Hindlimb muscle (tissue), 1 donor: ENCODE measurements at places on chromosomes 6 and 20. TPM values are rescaled to one million over a fixed set of nuclear protein-coding genes. Genes with fewer than 3 reads are reported as not detected.

- no peak for DNase-seq
Measured at GRCh38 chr6:159234102-159234553, 64.9 kb downstream of the FNDC1 start.

- no peak for DNase-seq
Measured at GRCh38 chr6:82954356-82954755, 111.3 kb downstream of the UBE3D start.

- DNase-seq, result no peak
Measured at GRCh38 chr20:56985066-56985685, 281.3 kb downstream of the BMP7 start.

Gene SLC12A5
- polyA plus RNA-seq, result 1.3 TPM

Gene RAMACL
- 0.46 TPM for polyA plus RNA-seq

DNA sequence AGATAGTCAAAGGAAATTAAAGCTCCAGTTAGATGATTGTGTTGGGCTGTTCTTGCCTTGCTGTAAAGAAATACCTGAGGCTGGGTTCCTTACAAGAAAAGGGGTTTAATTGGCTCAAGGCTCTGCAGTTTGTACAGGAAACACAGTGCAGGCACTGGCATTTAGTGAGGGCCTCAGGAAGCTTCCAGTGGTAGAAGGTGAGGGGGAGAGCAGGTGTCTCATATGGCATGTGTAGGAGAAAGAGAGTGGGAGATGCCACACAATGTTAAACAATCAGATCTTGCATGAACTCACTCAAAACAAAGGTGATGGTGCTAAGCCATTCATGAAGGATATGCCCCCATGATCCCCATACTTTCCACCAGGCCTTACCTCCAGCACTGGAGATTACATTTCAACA lies 493.5 kb upstream of the IMPG1 start:
- no peak for DNase-seq

GRCh38 chr20:10733122-10733521 lies 59.3 kb upstream of the JAG1 start:
- no peak for DNase-seq

DNA sequence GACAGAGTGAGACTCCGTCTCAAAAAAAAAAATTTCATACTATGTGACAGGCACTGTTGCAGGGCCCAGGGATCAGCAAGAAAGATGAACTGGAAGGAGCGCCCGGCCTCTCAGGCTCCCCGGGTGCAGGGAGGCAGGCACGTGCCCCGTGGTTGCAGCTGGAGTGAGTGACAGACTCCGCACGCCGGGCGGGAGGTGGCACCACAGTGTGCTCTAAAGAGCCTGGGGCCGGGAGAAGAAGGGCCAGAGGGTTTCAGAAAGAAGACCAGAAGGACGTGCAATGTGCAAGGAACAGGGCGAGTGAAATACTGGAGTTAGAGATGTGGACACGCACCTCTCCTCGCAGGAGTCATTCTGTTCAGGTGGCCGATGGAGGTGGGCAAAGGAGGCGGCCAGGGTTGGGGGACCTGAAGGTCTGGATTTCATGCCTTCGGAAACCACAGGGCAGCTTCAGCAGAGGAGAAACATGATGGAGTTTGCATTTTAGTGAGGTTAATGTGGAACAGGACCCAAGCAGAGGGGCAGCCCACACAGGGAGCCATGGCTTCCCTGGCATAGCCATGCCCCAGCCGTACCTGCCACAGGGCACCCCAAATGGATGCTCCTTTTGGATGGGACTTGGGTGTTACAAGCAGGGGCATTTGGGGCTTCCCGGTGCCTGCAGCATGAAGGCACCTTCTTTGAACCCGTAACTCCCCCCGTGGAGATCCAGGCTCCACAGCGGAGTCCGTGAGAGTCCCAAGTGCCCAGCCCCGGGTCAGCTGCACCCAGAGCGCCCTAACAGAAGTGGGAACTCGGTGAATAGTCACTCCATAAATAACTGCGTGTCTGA lies 226.2 kb downstream of the ERMARD start:
- DNase-seq, result no peak

DNA sequence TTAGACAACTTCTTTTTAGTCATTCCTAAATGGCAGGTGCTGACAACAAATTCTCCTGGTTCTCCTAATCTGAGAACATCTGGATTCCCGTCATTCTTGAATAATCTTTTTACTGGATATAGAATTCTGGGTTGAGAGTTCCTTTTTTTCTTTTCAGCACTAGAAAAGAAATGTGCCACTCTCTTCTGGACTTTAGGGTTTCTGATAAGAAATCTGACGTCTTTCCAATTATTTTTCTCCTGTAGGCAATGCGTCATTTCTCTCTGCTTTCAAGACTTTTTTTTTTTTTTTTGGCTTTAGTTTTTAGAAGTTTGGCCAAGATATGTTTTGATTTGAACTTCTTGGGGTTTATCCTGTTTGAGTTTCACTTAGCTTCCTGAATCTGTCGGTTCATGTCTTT lies 66.1 kb upstream of the RNF24 start:
- DNase-seq, result no peak

Gene NINL
- 19.4 TPM for polyA plus RNA-seq

DNA sequence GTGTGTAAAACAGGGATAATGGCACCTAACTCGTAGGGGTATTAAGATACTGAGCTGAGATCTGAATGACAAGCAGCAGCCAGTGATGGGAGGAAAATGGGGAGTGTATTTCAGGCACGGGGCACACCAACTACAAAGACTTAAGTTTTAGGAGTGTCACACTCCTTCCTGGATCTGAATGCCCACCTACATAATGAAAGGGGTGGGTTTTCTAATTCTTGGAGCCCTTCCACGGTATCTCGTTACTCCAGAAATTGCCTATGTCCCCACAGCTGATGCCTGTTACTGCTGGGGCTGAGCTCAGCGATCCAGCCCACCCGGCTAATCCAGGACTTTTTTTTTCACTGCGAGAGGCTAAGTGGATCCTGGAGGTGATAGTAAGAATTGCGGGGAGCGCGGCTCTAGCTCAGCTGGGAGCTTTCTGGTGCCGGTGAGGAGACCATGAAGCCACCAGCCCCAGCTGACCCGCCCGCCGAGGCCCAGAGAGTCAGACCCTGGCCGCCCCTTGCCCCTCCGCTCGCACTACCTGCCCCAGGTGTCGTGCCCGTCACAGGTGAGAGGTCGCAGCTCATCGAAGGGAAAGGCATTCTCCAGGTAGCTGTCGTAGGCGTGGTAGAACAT lies 727 bp downstream of the EDEM2 start:
- no peak for DNase-seq

Gene OR14J1
- polyA plus RNA-seq, result 0.06 TPM

DNA sequence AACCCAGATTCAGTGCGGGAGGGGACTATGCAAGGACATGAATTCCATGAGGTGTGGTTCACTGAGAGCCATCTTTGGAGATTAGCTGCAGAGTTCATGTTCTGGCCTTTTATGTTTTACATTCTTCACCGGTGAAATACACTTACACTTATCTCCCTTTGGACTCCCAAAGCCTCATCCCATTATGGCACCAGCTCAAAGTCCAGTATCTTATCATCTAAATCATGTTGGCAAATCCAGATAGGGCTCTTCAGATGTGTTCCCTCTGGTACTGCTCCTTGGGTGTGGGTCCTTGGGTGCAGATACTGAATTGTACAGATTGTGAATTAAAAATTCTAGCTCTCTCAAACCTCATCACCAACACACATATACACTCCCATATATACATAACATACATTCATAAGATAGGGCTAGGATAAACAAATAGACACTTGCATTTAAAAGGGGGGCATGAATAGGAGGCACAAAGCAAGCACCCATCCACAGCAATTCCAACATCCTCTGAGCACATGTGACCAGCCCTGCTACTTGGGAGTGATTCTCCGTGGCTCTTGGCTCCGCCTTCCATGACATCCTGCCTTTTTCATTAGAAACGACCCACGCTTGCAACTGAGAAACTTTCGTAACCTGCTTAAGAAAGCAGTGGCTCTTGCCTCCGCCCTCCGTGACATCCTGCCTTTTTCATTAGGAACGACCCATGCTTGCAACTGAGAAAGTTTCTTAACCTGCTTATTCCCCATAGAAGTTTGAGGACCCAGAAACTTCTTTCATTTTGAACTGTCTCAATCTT lies 53.6 kb upstream of the LRRC1 start:
- no peak for DNase-seq

- DNase-seq, result no peak
Measured at GRCh38 chr6:91088515-91088914, 501.6 kb upstream of the MAP3K7 start.

DNA sequence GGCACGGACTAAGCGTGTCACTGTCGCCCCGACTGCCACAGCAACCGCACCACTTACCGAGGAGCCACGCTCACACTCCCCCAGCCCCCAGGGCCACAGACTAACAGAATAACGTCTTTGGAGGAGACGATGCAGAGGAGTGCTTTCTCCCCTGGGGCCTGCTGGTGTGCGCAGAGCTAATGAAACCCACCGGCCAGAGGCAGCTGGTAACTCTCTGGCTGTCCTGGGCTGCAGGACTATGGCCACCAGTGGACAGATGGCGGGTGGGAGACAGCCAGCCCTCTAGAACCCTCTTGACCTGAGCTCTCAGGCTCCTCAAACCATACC lies 228.0 kb downstream of the DLL1 start:
- DNase-seq, result no peak

- peak; percentile 24 for DNase-seq
Measured at GRCh38 chr6:137076277-137077068, 31.7 kb upstream of the IL20RA start.

Gene EYS
- polyA plus RNA-seq, result 0.59 TPM

- peak; percentile 15 for DNase-seq
Measured at GRCh38 chr6:82371799-82372546, 8.4 kb downstream of the TPBG start.

GRCh38 chr20:4038047-4038459 lies 22.7 kb upstream of the RNF24 start:
- DNase-seq, result peak; percentile 64

DNA sequence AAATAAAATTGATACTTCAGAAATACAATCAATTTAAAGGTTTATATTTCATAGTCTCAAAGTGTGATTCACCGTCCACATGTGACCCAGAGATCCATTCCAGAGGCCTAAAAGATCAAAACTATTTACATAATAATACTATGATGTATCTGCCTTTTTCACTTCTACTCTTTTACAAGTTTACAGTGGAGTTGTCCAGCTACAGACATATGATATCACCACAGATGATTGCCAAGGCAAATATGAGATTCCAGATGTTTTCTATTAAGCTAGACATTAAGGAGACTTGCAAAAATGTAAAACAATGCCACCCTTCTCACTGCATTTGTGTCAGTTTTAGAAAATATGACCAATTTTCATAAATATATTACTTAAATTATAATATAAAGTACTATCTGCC lies 443.7 kb downstream of the GJA1 start:
- DNase-seq, result no peak

Gene BMP2
- polyA plus RNA-seq, result 2.6 TPM
